ENCODE measurements at places on chromosomes 12 and 14. TPM values are rescaled to one million over a fixed set of nuclear protein-coding genes. Genes with fewer than 3 reads are reported as not detected.

Gene SOCS2
- 23.4 TPM for total RNA-seq

GRCh38 chr14:50335389-50335788, 23.3 kb downstream of the DMAC2L start:
- DNase-seq = peak; percentile 72

DNA sequence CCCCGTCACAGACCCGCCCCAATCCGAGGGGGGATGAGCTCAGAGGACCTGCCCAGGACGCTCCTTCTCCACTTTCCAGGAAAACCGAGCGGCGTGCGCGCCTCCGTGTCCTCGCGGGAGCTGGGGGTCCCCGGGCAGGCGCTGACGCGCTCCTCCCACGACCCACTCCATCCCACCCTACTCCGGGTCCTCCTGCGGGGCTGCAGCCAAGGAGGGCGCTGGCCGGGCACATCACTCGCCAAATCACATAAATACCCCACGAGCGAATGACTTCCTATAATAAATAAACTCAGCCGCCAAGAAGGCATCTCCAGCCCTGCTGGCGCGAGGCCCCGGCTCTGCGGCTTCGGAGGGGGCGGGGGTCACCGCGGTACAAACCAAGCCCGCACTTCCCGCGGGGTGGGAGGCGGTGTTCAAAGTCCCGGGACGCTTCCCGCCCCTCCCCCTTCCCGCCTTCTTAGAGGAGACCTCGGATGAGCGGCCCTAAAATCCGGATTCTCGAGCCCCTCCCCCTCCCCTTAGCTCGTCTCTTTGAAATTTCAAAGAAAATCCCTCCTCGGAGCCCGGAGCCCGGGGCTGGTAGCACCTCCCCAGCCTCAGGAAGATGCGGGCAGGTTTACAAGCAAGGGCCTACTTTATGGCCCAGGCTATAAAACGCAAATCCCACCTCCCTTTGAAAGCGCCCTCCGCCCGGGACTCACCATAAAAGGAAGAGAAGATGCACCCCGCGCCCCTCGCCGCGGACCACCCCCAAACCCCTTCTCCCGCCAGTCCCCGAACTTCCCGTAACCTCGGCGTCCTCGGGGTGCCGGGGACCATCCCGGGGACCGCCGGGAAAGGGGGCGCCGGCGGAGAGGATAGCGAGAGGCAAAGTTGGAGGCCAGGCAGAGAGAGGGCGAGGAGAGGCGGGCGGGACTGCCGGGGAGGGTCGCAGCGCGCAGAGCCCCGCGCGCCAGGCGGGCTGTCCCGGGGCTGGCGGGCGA, 712 bp upstream of the FZD10 start:
- DNase-seq = peak; percentile 42

DNA sequence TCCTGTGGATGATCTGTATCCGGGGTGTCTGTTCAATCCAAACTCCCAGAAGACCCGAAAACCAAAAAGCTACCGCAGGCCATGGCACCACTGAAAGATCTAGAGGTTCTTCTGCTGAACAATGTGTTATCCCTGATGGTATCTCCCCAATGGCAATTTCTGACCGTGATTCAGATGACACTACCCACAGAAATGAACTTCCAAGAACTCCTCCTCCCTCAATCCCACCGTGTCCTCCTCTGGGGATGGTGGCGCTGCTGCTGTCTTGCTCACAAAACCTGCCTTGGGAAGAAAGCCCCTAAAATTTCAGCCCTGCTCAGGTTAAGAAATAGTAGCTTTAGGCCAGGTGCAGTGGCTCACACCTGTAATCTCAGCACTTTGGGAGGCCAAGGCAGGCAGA, 7.8 kb downstream of the CRACR2A start:
- peak; percentile 10 for DNase-seq

Gene BMP4
- total RNA-seq = 11.7 TPM

Gene KCTD10
- 74.8 TPM for total RNA-seq

DNA sequence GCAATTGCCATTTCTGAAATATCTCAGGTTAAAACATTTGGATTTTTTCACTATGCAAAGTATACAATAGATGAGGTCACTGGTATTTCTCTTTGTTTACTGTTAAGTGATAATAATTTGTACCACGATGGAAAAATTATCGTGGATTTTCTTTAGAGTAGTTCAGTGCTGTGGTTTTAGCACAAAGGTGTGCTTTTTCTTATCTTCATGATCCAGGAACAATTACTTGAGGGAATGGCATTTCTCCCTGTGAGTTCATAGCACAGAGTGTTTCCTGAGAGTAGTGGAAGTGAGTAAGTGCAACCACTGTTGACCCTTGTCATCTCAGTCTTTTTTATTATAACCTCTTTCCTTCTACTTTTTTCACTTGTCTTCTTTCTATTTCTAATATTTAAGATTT, 86.8 kb downstream of the FGD4 start:
- DNase-seq = no peak

Gene INHBC
- not detected for total RNA-seq

GRCh38 chr14:77267937-77268699, 2.9 kb downstream of the NGB start:
- no peak for DNase-seq

DNA sequence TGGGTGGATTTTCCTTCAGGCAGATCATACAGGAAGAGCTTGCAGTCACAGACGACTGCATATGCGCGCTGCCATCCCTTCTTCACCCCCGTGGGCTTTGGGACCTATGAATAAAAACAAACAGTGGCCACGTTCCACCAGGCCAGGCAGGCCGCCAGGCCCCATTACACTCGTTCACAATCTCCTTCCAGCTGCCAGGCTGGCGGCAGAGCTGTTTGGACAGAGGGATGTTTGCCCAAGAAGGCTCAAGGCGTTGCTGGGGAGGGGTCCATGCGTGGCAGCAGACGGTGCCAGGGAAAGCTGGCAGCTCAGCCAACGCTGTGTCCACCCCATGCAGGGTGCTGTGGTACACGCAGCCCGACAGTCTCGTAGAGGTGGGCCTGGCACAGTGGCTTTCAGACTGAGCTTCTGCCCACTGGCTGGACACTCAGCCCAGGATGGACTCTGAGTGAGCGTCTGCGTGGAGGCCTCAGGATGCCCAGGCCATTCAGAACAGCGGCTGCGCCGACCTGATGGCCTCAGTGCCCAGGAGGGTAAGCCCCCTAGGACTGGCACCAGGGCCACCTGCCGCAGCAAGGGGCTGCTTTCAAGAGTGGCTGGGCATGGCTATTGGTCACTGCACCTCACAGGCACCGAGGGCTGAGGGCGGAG, 27.5 kb downstream of the AMN start:
- no peak for DNase-seq

DNA sequence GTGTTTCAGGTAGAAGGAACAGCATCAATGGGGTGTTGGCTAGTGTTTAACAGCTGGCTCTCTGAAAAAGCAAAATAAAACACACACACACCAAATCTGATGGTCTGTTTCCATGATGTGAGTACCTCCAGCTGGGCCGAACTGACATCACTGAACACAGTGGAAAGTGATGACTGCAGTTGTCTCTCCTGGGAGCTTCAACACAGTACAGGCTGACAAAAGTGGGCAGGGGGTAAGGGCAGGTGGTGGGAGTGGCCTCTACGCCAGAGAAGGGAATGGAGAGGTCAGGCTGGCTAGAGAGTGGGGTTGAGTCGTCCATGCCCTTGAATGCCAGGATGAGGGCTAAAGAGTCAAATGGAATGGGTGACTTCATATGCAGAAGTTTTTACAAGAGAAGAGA, 8.0 kb upstream of the HNF1A start:
- DNase-seq = no peak

DNA sequence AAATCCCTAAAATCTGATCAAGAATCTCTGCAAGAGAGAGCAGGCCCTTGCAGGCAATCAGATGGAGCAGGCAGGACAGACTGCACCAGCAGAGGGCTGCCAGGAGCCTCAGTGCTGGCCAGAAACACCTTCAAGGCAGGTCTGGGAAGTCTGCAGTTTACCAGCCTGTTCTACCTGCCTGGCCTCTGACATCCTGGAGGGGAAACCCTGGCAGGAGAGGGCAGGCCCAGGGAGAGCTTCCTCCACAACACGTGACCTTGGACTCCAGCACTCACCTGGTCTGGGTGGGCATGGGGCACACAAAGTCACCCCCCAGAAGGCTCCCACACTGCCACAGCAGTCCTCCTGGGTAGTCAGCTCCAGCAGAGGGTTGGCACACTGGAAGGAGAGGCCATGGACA, 56.0 kb downstream of the ISCA2 start:
- no peak for DNase-seq

DNA sequence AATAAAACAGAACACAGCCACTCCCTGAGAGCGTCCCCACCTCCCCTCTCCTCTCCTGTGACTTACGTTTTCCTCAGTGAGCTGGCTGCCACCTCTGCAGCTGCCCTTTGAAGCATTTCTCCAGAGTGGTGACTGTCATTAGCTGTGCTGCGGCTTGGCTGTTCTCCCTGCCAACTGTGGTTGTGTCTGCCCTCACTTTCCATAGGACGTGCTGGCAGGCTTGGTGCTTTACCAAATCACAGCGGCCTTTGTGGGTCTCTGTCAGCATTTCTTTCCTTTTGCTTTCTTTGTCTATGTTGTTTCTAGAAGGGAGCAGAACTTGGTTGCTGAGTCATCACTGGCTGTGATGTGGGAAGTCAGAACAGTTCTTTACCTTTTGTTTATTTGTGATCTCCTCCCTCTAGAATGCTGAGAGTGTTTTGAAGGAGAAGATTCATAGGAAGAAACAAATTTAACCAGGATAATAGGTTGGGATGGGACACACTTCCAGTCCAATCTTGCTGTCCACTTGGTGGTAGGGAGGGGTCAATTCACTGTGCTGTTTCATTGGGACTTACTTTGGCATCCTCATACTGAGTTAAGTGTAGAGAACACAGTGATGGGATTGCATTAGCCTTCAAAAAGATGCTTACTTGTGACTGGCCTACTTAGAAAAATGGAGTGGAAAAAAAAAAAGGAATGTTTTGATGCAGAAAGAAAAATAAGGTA, 88.2 kb downstream of the TMX1 start:
- no peak for DNase-seq

Data from colonic mucosa (tissue), 4 donors.